ENCODE measurements at places on chromosomes 2 and 18. TPM values are rescaled to one million over a fixed set of nuclear protein-coding genes. Genes with fewer than 3 reads are reported as not detected.
A peak's percentile ranks its signal among the peaks of the same experiment; 100 is the strongest.

DNA sequence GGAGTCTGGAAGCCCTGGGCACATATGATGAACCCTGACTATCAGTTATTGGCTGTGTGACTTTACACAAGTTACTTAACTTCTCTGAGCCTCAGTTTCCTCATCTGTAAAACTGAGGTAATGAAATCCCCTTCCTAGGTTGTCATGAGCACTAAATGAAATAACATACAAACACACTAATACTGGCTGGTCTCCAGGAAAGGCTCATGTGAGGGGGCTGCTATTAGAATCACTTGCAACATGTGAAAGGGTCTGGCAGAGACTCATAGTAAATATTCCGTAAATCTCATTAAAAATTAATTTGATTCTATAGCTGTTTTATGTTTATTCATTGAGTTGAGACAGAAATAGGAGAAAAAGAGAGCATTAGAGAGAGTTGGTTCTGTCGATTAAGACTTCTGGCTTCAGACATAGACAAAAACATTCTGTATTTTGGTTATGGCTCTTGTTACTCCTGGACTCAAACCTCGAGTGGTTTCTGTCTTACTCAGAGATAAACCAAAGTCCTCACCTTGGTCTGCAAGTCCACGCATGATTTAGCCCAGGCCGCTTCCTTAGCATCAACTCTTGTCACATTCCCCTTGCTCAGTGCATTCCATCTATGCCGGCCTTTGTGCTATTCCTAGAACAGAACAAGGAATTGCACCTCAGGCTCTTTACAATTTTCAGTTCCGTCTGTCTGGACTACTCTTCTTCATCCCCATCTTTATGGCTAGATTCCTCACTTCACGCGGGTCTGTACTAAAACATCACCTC, 139.1 kb downstream of the NXPH2 start:
- no peak for DNase-seq

- DNase-seq = no peak
These were observed 21.3 kb upstream of the ARL5A start for GRCh38 chr2:151849413-151850010.

DNA sequence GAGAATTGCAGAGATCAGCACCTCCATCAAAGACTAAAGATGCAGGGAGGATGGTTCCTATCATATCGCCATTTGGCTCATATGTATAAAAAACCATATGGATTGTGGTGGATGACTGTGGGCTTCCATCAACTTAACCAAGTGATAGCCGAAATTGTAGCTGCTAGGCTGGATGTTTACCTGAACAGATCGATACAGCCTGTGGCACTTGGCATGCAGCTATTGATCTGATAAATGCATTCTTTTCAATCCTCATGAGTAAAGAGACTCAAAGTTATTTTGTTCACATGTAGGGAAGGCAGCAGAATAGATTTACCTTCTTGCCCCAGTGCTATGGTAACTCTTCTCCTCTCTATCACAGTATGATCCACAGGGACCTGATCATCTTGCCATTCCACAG, 18.5 kb downstream of the CHCHD5 start:
- no peak for DNase-seq

DNA sequence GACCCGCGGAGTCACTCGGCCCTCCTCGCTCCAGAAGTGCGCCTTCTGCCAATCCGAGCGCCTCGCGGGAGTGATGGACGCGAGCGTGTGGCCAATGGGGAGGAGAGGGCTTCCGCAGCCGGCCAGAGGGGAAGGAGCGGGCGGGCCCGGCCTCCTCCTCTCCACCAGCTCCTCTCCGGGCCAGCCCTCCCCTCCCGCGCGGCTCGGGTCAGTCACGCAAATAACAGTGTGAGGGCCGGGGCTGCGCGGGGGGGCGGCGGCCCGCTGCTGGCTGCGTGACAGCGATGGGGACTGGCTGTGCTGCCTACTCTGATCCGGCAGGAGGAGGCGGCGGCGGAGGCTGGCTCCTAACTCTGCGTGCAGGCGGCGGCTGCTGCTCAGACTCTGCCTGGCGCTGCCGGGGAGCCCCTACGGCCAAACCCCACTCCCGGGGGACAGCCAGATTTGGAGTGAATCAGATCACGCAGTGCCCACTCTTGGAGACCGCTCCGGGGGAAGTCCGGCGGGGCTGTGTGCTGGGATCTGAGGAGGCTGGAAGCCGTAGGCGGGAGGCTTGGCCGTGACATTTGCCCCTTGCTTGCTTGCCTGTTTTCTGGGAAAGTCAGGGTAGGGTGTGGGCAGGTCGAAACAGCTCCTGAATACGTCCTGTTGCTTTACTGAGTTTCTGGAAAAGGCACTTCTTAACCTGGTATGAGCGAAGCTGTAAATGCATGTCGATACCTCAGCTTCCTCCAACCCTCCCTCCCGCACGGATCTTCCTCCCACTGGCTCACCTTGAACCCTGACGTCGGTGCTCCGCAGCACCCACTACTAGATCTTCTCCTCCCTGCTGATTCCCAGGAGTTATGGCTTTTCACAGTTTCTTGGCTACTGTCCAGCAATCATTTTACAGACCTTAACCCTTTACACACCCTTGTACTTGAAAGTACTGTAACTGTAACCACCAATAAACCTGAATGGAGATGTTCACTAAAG, 97.9 kb upstream of the SERTAD2 start:
- DNase-seq = peak; percentile 59

DNA sequence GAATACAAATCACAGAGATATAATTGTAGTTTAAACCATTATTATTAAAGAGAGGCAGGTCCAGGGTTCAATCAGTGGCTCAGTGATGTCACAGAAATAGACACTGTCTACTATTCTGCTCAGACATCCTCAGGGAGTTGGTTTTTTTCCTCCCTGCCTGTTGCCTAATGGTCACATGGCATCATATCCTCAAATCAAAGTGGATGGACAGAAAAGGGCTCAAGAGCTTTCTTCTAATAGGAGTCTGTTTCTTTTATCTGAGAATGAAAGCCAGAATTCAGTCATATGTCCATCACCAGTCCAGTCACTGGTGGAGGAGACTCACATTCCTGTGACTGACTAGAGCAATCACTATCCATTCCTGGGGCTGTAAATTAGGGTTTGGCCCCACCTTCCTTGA, 27.9 kb upstream of the EPC2 start:
- no peak for DNase-seq

- no peak for DNase-seq
These were observed 117.2 kb downstream of the UXS1 start for GRCh38 chr2:106076941-106077340.

GRCh38 chr2:97737421-97738178, 24.2 kb downstream of the ZAP70 start:
- DNase-seq = no peak

DNA sequence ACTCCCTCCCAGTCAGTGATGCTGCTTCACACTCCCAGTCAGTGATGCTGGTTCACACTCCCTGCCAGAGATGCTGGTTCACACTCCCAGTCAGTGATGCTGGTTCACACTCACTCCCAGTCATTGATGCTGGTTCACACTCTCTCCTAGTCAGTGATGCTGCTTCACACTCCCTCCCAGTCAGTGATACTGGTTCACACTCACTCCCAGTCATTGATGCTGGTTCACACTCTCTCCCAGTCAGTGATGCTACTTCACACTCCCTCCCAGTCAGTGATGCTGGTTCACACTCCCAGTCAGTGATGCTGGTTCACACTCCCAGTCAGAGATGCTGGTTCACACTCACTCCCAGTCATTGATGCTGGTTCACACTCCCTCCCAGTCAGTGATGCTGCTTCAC, 34.3 kb upstream of the KCNG2 start:
- DNase-seq = peak; percentile 17

- no peak for DNase-seq
These were observed 1.3 kb downstream of the HDAC4 start for GRCh38 chr2:239399433-239399920.

GRCh38 chr2:96524482-96525210, 11.9 kb upstream of the ARID5A start:
- peak; percentile 14 for DNase-seq

DNA sequence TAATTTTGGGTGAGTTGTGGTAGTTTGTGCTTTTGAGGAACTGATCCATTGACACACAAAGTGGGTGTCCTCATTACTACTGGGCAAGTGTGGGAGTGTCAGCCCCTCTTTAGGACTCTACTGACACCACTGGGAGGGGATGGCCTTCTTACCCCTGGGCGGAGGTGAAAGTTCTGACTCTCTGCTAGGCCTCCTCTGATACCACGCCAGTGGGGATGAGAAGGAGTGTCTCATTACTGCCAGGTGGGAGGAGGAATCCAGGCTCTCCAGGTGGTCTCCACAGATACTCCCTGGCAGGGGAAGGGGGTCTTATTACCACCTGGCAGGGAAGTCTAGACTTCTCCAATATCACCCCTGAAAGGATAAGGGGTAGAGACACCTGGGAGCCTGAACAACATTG, 9.1 kb downstream of the LCLAT1 start:
- no peak for DNase-seq

GRCh38 chr2:19631871-19632270, 269.9 kb downstream of the TTC32 start:
- no peak for DNase-seq

GRCh38 chr2:109231996-109232705, 103.1 kb downstream of the SH3RF3 start:
- no peak for DNase-seq

DNA sequence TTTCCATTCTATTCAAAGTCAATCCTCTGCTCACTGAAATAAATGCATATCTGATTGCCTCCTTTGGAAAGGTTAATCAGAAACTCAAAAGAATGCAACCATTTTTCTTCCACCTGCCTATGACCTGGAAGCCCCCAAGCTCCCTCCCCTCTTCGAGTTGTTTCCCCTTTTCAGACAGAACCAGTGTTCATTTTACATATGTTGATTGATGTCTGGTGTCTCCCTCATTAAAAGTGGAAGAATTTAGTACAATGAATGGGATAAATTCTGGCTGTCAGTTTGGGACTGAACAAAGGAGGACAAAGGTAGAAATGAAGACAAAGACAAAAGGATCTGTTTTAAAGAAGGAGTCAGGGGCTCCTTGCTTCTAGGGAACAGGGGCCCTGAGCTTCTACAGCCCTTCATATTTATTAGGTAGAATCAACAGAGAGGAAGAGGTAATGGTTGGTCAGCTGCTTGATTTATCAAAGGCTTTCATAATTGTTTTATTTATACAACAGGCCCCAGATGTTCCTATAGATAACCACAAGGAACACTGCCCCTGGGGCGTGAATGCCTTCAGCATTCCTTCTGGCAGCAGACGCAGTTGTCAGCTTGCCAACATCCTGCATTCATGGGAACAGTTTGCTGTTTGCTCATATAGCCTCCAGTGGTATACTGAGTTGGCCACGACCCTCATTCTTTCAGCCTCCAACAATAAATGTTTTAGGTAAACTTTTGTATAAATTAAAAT, 949.8 kb upstream of the LRATD1 start:
- no peak for DNase-seq

DNA sequence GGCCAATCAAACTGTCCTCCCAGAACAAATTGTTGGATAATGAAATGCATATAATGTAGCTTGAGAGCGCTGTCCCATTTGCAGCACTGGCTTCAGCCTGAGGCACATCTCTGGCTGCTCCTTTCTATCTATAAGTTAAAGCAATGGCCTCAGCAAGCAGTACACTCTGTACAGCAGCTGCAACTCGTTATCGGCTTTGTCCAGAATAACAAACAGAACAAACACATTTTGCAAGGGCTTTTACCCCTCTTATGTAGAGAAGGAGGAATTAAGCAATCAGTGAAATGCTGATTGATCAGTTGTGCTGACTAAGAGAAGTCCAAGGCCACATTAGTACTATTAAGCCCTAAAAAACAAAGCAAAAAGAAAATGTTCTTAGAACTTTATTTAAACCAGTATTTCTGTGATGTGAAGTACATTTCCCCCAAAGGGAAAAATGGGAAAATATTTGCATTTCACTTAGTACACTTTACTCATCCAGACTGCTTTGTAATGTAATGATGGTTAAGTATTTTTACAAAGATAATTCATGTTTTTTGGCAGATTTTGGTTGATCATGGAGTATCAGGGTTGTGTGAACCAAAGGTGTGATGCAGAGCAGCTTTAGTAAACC, 15.0 kb upstream of the CPS1 start:
- no peak for DNase-seq

DNA sequence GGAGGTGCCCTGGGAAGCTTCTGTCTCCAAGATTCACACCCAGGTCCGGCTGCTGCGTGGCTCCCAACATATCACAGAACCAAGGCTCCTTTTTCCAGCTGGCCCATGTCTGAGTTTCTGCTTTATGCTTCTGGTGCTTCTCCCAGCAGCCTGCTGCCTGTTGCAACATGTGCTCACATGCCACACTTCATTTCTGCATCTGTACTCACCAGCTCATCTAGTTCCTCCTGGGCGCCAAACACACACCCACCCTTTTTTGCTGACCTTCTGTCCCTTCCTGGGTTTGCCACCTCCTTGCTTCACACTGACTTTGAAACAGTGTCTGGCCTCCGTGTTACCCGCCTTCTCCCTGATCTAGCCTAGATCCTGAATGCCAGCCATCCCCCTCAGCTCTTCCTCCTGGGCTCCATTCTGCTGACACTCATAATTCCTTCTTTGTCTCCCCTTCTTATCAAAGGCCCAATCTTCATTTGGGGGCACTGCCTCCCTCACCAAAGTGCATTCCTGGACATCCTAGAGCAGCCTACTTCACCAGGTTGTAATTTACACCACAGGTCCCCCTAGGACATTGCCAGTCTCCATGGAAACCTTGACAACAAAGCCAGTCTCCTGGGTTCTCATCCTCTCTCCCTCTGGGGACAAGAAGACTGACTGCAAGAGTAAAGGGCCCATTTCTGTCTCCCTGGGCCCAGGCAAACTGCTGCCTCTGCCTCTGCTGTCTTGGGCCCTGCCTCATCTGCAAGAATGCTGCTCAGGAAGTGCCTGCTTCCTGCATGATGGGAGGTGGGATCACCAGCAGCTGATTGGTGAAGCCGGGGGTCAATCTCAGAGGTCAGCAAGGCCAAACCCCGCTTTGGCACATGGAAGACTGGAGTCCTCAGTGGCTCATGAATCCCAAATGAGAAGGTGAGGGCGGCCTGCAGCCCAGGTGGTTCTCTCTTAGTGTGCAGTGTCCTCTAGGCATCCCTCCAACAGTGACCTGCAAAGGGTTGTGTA, 13.9 kb upstream of the PROM2 start:
- DNase-seq = no peak

DNA sequence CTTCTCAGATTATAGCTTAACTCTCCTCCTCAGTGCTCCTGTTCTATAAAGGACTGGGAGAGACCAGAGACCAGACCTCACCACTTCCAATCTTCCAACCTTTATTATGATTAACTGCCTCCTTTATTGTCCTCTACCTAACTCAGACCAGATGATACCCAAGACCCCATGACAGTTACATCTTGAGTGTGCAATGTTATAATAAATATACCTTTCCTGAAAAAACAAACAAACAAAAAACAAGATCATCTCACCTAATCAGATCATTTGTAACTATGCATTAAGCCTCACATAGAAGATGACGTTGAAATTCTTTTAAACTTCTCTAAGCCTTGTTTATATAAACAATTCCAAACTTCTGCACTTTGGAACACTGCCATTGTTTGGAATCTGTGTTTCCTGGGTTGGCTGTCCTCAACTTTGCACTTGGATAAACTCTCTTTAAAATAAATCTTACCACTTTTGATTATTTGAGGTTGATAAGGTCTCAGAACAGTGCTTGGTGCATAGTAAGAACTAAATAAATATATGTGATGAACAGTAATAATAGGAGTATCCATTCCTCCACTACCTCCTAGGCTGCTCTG, 342.7 kb downstream of the TDRD15 start:
- DNase-seq = no peak

Gene ZFAND2B
- 31.0 TPM for total RNA-seq

Gene COL5A2
- total RNA-seq = 17.6 TPM

Gene NEURL3
- total RNA-seq = 2.2 TPM

Gene TTN
- 0.51 TPM for total RNA-seq

Gene PLGLB1
- 111 TPM for total RNA-seq

Gene ADD2
- 0.11 TPM for total RNA-seq

Gene SKA1
- not detected for total RNA-seq

Gene ADGRF3
- not detected for total RNA-seq
